ENCODE measurements at places on chromosomes 3 and 15.
A peak's percentile ranks its signal among the peaks of the same experiment; 100 is the strongest.

DNA sequence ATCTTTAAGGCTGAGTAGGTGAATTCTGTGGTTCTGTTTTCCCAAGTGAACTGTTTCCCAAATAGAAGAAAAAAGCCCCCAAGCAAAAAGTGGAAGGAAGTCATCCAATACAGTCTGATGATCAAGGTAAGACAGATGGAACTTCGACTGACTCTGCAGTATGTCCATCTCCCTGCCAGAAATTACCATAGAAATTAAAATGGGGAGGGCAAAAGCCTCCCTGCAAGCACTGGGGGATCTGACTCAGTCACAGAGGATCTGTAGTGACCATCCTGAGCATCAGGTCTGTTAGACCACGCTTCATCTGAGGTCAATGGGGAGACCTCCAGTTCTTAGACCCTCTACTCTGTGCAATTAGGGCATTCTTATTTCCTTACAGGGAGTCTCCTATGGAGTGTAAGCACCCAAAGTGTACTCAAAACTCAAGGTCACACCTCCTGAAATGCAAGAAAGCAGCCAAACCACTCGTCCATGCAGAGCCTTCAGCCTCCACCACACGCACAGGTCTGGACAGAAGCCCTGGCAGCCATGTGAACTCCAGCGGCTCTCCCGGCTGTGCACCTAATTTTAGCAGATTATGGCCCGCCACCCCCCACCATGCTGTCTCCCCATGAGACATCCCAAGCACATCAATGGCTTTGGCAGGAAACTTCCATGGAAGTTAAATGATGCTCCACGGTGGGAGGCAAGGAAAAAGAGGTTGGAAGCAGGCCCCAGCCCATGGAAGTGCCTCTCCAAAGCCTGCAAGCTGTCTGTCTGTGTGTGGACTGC, 348.7 kb downstream of the NTRK3 start:
- no peak overlapping the region for H3K27ac ChIP-seq
- no peak for DNase-seq
- no peaks in the 10 kb centered on the region for H3K36me3 ChIP-seq
- no peak overlapping the region for H3K4me3 ChIP-seq

- peaks cover 49% of the 10 kb centered on the region for H3K36me3 ChIP-seq
- no peaks in the 10 kb centered on the region for H3K27me3 ChIP-seq
- H3K4me3 ChIP-seq: no peak overlapping the region
- peaks cover 6% of the 10 kb centered on the region for H3K4me1 ChIP-seq
- H3K27ac ChIP-seq: no peak overlapping the region
These were observed 76.3 kb upstream of the UMPS start for GRCh38 chr3:124653797-124654469.

- peak overlapping the region; percentile 20 for H3K27ac ChIP-seq
- H3K36me3 ChIP-seq: no peaks in the 10 kb centered on the region
These were observed 783.3 kb downstream of the ZPLD1 start for GRCh38 chr3:103218146-103218545.

GRCh38 chr15:90530250-90531051, 728 bp downstream of the CRTC3 start:
- peak; percentile 52 for DNase-seq
- peaks cover 39% of the 10 kb centered on the region for H3K27me3 ChIP-seq
- H3K36me3 ChIP-seq: peaks cover 11% of the 10 kb centered on the region

DNA sequence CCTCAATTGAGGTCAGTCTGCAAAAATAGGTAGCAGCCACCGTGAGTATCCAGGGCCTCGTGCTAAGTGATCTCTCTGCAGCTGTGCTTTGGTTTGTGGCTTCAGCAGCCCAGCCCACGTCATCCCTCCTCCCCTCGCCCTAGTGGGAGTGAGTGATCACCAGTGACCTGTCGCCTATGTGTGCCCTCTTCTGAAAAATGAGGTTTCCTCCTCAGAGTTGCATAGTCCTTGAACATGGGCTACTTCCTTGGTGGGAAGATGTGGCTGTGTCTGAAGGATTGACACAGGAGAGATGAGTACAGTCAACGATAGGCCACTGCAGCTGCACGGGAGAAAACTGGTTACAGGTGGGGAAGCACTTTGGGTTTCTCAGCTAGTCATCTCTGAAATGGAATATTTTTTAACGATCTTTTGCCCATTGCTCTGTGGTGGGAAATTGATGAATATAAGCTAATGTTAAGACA, 144.8 kb upstream of the BHLHE40 start:
- peaks cover 42% of the 10 kb centered on the region for H3K4me1 ChIP-seq
- H3K27me3 ChIP-seq: no peaks in the 10 kb centered on the region
- H3K4me3 ChIP-seq: no peak overlapping the region
- H3K36me3 ChIP-seq: peaks cover 83% of the 10 kb centered on the region

GRCh38 chr3:183782576-183783276, 42.7 kb downstream of the MAP6D1 start:
- H3K27ac ChIP-seq: peak overlapping the region; percentile 29
- no peak for DNase-seq
- H3K4me1 ChIP-seq: no peaks in the 10 kb centered on the region
- peaks cover 92% of the 10 kb centered on the region for H3K36me3 ChIP-seq

DNA sequence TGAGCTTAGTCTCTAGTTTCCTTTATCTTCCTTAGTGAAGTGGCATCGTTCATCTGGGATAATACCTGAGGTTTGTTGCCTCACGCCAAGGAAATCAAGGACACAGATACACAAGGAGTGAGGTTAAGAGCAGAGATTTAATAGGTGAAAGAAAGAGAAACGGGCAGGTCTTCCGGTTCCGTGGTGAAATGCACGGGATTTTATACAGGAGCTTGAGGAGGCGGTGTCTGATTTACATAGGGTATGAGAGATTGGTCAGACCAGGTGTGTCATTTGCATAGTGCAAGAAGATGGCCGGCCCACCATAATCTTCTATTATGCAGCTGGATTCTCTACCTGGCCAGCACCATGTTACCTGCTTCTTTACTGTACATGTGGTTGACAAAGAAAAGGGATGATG, 17.2 kb downstream of the ARRDC4 start:
- peaks cover 14% of the 10 kb centered on the region for H3K36me3 ChIP-seq
- peaks cover 15% of the 10 kb centered on the region for H3K4me1 ChIP-seq
- no peak for DNase-seq
- H3K27ac ChIP-seq: no peak overlapping the region
- peaks cover 7% of the 10 kb centered on the region for H3K27me3 ChIP-seq

- peaks cover 12% of the 10 kb centered on the region for H3K4me1 ChIP-seq
- H3K27ac ChIP-seq: no peak overlapping the region
- H3K36me3 ChIP-seq: peaks cover 8% of the 10 kb centered on the region
- DNase-seq: no peak
These were observed 17.6 kb downstream of the C15orf62 start for GRCh38 chr15:40787344-40787841.

GRCh38 chr3:160796813-160797164, 40.8 kb downstream of the PPM1L start:
- H3K4me3 ChIP-seq: no peak overlapping the region
- no peaks in the 10 kb centered on the region for H3K36me3 ChIP-seq
- no peak for DNase-seq

- DNase-seq: peak; percentile 1
- no peaks in the 10 kb centered on the region for H3K4me1 ChIP-seq
- no peaks in the 10 kb centered on the region for H3K36me3 ChIP-seq
- H3K27ac ChIP-seq: no peak overlapping the region
These were observed 469.8 kb downstream of the ZPLD1 start for GRCh38 chr3:102904629-102905028.
